ENCODE measurements at places on chromosomes 1 and 21.

- DNase-seq: no peak
Measured at GRCh38 chr1:56050911-56051310, 528.5 kb downstream of the PLPP3 start.

DNA sequence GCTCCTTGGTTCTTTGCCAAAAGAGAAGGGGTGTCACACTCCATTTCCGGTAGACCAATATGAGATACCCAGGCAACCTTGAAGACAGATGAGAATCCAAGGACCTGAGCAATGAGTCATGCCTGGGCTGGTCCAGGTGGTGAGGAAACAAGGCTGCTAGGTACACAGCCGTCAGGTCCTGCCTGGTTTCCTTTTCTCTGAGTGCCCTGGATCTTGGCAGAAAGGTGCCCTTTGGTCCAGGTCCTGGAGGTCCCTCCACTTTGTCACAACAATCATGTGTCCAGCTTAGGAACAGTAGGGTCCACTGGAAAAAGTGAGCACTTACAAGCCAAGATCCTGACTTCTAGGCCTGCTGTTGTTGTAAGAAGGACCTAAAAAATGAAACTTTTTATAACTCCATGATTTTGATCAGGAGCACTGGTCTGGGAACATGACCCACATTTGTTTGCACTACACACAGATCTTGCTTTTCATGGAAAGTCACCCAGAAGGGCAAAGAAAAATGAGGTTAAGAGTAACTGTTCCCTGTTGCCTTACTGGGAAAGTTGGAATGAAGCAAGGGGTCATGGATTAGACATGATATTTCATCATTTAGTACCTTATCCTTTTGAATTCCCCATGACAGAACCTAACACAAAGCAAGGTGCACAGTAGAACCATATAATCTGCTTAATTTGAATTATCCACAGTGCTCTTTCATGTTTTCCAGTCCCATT is 94.7 kb downstream of the PAPPA2 start:
- no peak for DNase-seq

DNA sequence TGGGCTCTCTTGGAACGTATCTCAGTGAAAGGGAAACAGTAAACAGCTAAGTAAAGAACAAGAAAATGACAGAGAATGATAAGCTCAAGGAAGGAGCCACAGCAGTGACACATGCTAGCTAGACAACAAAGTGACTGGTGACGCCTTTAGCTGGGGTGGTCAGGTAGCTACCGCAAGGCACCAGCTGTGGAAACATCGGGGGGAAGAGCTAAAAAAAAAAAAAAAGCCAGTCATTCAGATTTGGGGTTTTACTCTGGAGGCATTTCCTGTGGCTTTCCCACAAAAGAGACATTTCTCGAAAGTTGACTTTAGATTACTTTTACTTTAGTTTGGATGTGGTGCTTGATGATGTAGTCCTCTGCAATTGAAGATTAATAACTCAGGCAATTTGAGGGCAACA is 2.1 kb downstream of the FHAD1 start:
- no peak for DNase-seq

DNA sequence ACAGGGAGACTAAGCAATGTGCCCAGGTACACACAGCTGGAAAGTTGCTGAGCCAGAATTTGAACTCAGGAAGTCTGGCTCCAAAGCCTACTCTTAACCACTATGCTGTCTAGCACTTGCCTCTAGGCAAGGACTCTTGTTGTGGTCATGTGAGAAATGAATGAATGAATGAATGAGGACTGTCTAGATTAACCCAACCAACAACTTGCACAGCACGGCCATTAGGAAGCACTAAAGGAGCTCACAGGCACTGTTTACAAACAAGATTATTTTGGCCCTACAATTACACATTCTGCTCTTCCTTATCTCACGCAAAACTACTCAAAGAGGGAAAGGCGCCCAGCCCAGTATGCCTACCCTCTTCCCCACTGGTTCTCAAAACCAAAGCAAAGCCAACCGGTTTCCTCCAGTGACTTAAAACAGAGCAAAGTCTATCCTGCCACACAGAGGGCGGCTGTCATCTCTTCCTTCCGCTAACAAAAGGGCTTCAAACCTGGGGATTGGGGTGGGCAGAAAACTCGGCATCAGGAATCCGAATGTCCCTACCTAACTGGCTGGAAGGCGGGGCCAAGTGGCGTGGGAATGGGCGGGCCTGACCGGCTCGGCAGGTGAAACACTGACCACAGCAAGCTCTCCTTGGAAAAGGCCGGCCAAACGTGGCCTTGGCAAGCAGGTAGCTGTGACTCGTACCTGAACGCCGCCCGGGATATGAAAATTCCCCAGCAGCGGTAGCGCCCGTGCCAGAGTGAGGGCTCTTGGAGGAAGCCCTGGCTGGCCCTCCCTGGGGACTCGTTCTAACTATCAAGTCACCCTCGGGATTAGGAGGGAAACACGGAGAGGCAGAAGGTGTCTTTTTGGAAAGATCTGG is 948 bp downstream of the STK40 start:
- DNase-seq: peak; percentile 36

- DNase-seq: peak; percentile 47
Measured at GRCh38 chr1:221743416-221744208, 1.7 kb upstream of the DUSP10 start.

DNA sequence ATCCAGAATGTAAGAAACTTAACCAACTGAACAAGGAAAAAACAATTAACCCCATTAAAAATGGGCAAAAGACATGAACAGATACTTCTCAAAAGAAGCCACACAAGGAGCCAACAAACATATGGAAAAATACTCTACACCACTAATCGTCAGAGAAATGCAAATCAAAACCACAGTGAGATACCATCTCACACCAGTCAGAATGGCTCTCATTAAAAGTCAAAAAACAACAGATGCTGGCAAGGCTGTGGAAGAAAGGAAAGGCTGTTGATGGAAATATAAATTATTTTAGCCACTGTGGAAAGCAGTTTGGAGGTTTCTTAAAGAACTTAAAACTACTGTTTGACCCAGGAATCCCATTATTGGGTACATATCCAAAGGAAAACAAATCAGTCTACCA is 51.2 kb downstream of the RGS4 start:
- no peak for DNase-seq

DNA sequence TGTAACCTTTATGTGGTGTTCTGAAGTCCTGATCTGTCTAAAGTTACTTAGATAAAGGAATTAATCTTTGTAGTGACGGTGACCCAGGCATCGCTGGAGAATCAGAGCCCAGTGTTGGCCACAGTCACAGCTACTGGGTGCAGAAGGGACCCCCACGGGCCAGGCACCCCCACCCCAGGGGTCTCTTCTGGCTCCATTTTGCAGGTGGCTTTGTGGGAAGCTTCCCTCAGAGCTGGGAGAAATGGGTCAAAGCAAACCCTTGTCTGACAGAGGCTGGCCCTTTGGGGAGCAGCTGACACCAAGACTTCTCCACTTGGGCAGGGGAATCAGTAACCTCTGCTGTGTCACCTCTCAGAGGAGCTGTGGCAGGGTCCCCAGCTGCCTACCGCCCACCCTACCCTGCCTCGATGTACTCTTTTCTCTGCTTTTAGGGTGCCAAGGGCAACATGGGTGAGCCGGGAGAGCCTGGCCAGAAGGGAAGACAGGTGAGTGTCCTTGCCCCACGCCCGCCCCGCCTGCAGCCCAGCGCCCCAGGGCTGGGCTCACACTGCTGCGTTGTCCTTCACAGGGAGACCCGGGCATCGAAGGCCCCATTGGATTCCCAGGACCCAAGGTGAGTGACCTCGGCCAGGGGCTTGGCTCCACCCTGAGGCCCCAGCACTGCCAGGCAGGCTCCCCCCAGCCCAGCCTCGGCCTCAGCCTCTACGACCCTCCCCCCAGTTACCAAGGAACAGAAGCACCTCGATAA is 17.7 kb downstream of the COL6A2 start:
- no peak for DNase-seq

DNA sequence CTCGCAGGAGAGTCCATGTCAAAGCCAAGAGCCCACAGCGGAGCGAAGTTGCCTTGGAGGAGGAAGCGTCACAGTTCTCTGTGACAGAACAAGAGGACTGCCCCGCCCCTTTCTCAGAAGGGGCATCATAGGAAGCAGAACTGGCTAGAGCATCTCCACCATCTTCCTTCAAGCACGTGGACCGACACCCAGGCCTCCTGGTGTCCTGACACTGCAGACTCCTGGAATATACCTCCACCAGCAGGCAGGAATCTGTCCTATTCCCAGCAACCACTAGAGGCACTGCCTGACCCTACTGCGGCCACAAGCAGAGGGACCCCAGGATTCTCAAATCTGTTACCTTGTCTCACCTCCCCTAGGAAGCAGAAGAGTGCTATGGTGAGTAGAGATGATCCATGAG is 37.8 kb downstream of the GPA33 start:
- DNase-seq: peak; percentile 3

DNA sequence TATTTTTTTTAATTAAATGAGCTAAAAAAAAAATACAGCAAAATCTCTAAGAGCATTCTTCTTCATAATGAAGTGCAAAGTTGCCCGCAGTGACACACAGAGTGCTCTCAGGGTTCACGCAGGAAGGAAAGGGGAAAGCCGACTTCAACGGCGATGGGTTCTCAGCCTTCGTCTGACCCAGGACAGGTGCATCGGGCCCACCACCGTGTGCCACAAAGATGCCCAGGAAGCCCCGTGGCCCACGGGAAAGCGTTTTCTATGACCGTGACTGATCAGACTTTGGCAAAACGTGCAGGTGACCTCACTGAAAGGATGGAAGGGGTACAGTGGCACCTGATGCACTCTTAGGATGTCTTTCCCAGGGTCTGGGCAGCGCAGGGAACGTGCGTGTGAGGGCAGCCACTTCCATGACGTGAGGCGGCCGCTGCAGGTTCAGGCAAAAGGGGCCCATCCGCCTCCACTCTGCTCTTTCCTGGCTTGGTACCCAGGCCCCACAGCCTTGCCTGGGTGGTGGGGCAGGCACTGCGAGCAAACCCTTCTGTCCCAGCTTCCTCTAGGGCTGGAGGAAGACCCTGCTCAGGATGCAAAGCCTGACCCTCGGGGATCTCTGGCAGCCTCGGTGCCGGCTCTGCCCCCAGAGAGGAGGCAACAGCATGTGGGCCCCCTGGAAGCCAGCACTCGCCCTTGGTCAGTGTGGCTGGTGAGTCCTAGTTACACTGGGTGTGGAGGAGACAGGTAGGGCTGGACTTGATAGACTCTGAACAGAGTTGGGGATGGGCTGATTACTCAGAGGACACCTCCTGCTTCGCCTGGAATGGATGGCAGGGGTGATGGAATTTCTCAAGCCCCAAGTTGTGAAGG is 8.3 kb downstream of the LRRC47 start:
- DNase-seq: no peak

DNA sequence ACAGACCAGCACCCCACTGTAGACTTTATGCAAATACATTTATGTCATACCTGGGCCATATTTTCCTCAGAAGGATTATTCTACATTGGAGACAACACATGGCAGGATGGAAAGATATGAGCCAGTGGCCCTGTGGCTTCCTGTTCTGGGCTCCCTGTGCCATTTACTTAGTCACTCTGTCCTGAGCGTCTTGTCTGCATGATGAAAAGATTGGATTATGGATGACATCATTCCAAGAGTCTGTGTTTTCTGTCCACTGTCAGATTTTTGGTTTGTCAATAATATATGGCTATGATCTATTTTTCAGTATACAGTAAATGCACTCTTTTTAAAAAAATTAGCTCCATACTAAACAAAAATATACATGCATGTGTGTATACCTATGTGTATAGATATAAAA is 30.8 kb downstream of the IGSF5 start:
- DNase-seq: no peak

DNA sequence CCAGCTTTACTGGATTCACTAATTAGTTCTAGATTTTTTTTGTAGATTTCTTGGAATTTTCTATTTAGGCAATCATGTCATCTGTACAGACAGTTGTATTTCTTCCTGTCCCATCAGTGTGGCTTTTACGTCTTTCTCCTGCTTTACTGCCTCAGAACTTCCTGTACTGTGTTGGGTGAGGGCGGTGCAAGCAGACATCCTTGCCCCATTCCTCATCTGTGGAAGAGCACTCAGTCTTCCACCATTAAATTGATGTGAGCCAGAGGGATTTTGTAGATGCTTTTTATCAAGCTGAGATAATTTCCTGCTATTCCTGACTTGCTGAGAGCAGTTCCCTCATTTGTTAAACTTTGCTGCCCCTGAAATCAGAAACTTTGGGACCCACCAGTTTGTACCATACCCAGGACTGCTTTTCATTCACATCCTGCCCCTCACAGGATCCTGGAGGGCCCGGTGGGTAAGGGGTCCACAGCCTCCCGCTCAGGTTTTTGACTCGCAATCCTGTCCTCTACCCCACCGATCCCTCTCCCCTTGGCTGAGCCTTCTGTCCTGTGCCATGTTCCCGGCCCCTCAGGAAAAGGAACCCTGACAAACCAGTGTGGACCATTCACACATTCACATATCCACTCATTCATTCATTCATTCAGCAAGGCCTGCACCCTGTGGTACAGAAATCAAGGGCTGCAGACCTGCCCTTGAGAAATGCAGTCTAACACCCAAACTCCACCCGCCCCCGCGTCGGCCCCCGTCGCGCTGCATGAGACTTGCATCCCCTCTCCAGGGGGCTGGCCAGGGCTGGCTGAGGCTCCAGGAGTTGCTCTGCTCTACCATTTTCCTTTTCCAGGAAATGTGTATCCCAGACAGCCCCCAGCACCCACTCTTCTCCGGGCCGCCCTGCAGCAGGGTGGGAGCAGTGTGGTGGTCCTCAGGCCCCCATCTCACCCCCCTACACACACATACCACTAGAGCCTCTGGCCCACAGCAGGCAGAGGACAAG is 246.5 kb upstream of the VAMP3 start:
- no peak for DNase-seq

DNA sequence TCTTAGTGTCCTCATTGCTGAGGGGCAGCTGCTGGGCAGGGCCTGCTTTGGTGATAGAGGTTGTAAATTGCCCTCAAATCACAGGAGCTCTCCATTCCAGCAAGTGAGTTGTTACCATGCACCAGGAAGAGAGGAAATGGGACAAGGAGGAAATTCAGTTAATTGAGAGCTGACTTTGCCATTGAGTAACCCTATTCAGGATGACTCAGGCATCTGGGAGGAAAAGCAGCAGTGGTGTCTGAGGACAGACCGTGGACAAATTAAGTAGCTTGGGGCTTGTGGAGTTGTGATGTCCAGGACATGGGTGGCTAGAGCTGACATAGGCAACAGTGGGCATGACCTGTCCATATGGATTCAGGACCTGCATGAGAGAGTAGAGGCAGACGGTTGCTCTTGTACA is 5.9 kb downstream of the ARHGEF10L start:
- peak; percentile 63 for DNase-seq

- no peak for DNase-seq
Measured at GRCh38 chr1:220982686-220983085, 103.4 kb downstream of the HLX start.

DNA sequence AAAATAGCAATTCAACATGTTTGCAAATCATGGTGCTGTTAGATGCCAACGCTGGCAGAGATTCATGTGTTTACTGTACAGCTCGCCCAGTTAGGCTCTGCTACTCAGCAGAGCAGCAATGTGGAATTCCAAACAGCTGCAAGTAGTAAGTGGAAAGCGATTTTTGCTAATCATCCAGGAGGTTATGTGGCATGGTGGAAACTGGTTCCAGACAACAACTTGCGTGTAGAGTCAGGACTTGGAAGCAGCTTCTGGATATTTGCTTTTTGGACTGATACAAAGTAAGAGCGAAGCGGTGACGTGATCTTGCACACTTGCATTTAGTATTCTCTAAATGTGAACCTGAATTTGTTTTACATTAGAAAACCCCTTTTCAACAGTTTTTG is 27.1 kb upstream of the HHAT start:
- DNase-seq: no peak

Measured in fibroblast of villous mesenchyme (primary cell).